Vagina (tissue), 2 donors: ENCODE measurements at places on chromosomes 5 and 9.

DNA sequence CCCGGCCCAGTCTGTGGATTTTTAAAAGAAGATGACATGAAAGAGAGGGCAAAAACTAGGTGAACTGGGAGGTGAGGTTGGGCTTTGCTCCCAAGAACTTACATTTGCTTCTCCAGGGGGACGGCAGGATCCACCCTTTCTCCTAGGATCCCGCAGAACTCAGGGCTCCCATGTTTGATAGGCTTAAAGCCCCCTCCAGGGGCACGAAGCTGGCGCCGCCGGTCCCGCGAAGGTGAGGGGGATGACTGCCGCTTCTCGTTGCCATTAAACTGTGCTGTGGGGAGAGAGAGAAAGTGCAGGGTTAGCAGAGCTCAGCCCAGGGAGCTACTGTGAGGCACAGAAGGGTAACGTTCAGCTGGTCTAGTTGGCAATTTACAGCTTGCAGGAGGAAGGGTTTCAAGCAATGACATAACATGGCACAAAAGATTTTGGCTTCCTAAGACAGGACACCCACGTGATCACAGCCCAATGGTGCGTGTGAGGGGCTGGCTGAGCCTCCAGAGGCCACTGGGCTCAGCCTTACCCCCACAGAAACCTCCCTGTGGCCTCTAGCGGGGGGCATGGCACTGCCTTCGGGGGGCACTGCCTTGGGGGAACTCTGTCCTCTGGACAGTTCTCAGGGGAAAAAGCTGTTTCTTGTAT, 52.0 kb upstream of the SLC25A51 start:
- H3K27ac ChIP-seq: no peak overlapping the region
- H3K4me1 ChIP-seq: peaks cover 15% of the 10 kb centered on the region
- no peak overlapping the region for H3K4me3 ChIP-seq
- no peaks in the 10 kb centered on the region for H3K36me3 ChIP-seq
- H3K27me3 ChIP-seq: no peaks in the 10 kb centered on the region

- no peaks in the 10 kb centered on the region for H3K27me3 ChIP-seq
- H3K4me1 ChIP-seq: peaks cover 18% of the 10 kb centered on the region
- no peak overlapping the region for H3K27ac ChIP-seq
- no peak overlapping the region for H3K4me3 ChIP-seq
- DNase-seq: no peak
- no peaks in the 10 kb centered on the region for H3K36me3 ChIP-seq
These were observed 3.8 kb upstream of the NACC2 start for GRCh38 chr9:136098844-136099243.

GRCh38 chr5:52856564-52856963, 68.8 kb downstream of the ITGA1 start:
- no peak for DNase-seq
- H3K27ac ChIP-seq: no peak overlapping the region
- no peak overlapping the region for H3K4me3 ChIP-seq
- H3K36me3 ChIP-seq: no peaks in the 10 kb centered on the region
- H3K4me1 ChIP-seq: peaks cover 10% of the 10 kb centered on the region

DNA sequence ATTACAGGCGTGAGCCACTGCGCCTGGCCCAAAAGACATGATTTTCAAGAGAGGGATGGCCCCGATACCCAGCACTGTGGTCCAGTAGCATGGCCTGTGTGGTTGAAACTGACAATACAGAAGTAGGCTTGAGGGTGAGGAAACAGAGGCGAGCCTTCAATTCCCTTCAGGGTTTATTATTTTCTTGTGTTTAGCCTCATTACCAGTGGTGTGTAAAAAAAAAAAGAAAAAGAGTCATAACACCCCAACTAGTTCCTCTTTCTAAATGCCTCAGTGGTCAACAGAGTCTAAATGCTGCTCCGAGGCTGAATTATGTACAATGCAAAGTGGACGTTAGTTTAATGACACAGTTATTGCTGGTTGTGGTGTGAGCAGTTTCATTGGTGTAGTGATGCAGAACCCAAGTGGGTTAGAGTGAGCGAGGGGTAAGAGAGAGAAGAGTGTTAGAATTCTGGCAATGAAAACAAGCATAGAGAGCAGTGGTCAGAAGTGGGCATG, 58.8 kb downstream of the SNX30 start:
- H3K4me3 ChIP-seq: no peak overlapping the region
- no peaks in the 10 kb centered on the region for H3K27me3 ChIP-seq
- no peak for DNase-seq
- H3K27ac ChIP-seq: no peak overlapping the region
- H3K36me3 ChIP-seq: no peaks in the 10 kb centered on the region

DNA sequence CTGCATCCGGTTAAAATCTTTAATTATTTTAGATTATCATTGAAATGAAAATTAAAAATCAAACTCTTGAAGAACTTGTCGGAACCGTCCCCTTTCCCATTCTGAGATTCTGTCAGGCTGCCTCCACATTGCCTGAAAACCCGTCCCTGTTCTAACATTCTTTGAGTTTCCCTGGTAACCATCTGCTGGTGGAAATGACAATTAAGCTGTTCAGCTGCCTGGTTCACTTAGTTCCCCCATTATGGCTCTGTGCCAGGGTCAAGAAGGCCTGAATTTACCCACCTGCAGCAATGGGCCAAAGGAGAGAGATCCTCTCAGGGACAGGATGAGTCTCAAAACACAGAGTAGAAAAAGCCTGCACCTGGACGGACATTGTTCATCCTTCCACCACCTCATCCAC, 11.8 kb upstream of the TCOF1 start:
- H3K36me3 ChIP-seq: no peaks in the 10 kb centered on the region
- H3K4me1 ChIP-seq: no peaks in the 10 kb centered on the region
- H3K27ac ChIP-seq: no peak overlapping the region
- no peaks in the 10 kb centered on the region for H3K27me3 ChIP-seq
- no peak for DNase-seq

GRCh38 chr5:15252331-15252730, 247.6 kb upstream of the FBXL7 start:
- H3K36me3 ChIP-seq: no peaks in the 10 kb centered on the region
- no peak overlapping the region for H3K4me3 ChIP-seq
- H3K27me3 ChIP-seq: no peaks in the 10 kb centered on the region

DNA sequence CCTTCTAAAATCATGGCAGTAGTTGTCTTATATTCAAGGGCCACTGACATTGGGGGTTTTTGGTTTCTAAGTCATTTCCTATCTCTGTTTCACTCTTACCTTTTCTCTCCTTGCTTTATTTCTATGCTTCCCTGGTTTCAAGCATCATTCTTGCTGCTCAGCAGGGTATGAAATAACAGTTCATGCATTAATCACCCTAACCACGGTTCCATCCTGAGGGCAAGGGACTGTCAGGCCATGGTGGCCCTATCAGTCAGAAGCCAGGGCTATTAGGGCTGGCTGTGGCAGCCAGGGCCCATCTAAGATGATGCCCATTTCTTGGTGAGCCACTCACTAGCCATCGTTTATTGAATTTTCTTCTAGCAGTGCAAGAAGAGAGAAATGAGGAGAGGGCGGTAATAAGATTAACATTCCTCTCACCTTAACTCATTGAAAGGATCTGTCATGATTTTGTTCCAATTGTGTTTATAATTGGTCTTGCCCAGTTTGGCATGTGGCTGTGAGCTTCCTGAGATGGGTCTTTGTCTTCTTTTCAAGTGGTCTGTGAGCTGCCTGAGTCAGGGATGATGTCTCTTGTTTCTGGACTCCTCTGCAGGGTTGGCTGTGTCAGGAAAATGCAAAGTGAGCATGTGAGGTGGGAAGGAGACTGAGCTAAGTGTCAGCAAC, 45.2 kb downstream of the CYSTM1 start:
- H3K36me3 ChIP-seq: no peaks in the 10 kb centered on the region
- no peaks in the 10 kb centered on the region for H3K27me3 ChIP-seq
- H3K4me3 ChIP-seq: no peak overlapping the region
- DNase-seq: no peak
- H3K4me1 ChIP-seq: peaks cover 7% of the 10 kb centered on the region
- no peak overlapping the region for H3K27ac ChIP-seq

DNA sequence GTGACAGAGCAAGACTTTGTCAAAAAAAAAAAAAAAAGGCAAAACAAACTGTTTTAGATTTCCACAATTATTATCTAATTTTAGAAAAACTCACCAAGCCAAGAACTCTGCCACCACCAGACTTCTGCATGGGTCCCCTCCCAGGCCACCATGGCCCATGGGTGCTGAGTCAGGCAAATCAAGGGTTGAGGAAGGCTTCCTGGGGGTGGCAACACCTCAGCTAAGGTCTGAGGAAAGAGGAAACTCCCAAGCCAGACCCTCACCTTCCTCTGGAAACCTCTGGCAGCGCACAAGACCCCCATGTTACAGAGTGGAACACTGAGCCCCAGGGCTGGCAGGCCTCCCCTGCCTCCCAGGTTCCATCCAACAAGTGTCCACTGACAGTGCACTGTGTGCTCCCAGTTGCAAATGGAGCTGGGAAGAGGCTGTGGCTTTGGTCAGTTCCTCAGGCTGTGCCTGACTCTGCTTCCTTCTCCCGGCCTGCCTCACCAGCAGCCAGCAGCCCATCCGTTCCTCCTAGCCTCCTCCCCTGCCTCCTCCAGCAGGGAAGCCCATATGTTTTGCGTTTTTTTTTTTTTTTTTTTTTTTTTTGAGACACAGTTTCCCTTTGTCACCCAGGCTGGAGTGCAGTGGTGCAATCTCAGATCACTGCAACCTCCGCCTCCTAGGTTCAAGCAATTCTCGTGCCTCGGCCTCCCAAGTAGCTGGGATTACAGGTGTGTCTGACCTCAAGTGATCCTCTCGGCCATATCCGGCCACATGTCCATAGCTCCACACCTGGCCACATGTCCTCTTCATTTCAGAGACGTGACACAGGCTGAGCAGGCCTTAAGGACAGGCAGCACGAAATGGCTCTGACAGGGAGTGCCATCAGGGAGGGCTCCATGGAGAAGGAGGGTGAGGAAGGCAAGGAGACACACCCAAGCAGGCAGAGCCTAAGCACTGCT, 3.5 kb upstream of the SUSD3 start:
- no peak overlapping the region for H3K4me3 ChIP-seq
- H3K27ac ChIP-seq: no peak overlapping the region
- H3K36me3 ChIP-seq: no peaks in the 10 kb centered on the region

GRCh38 chr9:3951161-3951665, 348.7 kb downstream of the GLIS3 start:
- H3K4me1 ChIP-seq: peaks cover 38% of the 10 kb centered on the region
- no peaks in the 10 kb centered on the region for H3K27me3 ChIP-seq
- H3K36me3 ChIP-seq: no peaks in the 10 kb centered on the region
- no peak overlapping the region for H3K4me3 ChIP-seq

GRCh38 chr9:136191099-136191959, 13.6 kb downstream of the LHX3 start:
- no peak overlapping the region for H3K4me3 ChIP-seq
- H3K27ac ChIP-seq: no peak overlapping the region
- no peaks in the 10 kb centered on the region for H3K36me3 ChIP-seq
- peaks cover 8% of the 10 kb centered on the region for H3K4me1 ChIP-seq
- peaks cover 19% of the 10 kb centered on the region for H3K27me3 ChIP-seq

GRCh38 chr5:178434851-178435250, 155.3 kb downstream of the COL23A1 start:
- DNase-seq: peak; percentile 58
- H3K36me3 ChIP-seq: no peaks in the 10 kb centered on the region
- H3K4me1 ChIP-seq: peaks cover 7% of the 10 kb centered on the region
- no peaks in the 10 kb centered on the region for H3K27me3 ChIP-seq

DNA sequence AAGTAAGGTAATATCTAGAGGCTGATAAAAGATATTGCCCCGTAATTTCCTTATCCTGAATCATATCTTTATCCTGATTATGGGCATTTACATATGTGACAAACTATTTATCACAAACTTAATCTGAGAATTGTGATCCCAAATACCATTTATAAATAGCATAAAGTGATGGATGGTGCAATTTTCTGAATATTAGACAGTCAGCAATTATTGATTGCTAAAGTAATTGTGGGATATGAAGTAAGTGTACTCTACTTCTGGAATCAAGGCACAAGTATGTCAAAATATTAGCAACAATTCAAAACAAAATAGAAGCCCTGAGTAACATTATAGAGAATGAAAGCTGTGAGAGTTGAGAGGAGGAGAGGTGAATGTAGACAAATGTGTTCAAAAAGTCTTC, 361.9 kb upstream of the CDH6 start:
- H3K27me3 ChIP-seq: no peaks in the 10 kb centered on the region
- no peak overlapping the region for H3K27ac ChIP-seq
- DNase-seq: no peak
- no peak overlapping the region for H3K4me3 ChIP-seq
- H3K36me3 ChIP-seq: no peaks in the 10 kb centered on the region

DNA sequence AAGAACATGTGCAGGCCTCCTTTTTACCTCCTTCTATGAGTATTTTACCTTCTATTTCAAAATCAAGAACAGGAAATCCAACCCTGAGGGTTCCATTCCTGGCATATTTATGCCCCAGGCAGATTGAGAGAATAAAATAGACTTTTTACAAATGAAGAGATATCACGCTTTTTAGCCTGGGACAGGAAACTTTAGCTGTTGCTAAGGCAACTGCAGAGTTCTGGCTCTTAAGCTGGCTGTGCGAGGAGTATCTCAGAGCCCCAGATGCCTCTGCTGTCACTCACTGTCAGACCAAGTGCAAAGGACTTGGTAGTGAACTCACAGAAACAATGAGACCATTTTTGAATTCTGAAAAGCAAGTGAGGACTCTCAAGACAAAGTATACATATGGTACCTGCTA, 69.5 kb upstream of the HSPB3 start:
- H3K27me3 ChIP-seq: no peaks in the 10 kb centered on the region
- peaks cover 7% of the 10 kb centered on the region for H3K4me1 ChIP-seq
- H3K36me3 ChIP-seq: no peaks in the 10 kb centered on the region
- DNase-seq: no peak

- no peak overlapping the region for H3K27ac ChIP-seq
- H3K36me3 ChIP-seq: no peaks in the 10 kb centered on the region
- no peak overlapping the region for H3K4me3 ChIP-seq
- no peak for DNase-seq
These were observed 5.9 kb downstream of the MED22 start for GRCh38 chr9:133342069-133342406.

- no peak overlapping the region for H3K4me3 ChIP-seq
- no peak for DNase-seq
- no peaks in the 10 kb centered on the region for H3K27me3 ChIP-seq
- H3K4me1 ChIP-seq: peaks cover 19% of the 10 kb centered on the region
These were observed 122.3 kb downstream of the VAV2 start for GRCh38 chr9:133869674-133870405.

DNA sequence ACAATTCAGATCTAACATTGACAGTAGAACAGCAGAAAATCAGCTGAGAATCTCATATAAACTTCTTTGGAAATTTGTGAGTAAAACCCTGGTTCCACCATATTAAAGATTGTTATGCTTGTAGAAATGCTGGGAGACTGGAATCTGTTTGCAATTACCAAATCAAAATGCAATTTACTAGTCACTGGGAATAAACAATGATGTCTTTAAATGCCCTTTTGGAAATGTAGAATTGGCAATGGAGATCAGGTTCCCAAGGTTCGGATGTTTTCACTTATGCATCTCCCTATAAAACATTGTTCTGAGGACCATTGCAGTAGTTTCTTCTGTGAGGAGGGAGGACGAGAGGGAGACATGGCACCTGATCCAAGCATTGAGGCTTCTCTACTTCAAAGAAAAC, 384.4 kb downstream of the TMEM167A start:
- DNase-seq: no peak
- no peak overlapping the region for H3K4me3 ChIP-seq
- H3K27me3 ChIP-seq: no peaks in the 10 kb centered on the region
- no peaks in the 10 kb centered on the region for H3K36me3 ChIP-seq

- peaks cover 23% of the 10 kb centered on the region for H3K4me1 ChIP-seq
- no peaks in the 10 kb centered on the region for H3K36me3 ChIP-seq
- no peak overlapping the region for H3K27ac ChIP-seq
- H3K4me3 ChIP-seq: no peak overlapping the region
- no peaks in the 10 kb centered on the region for H3K27me3 ChIP-seq
- DNase-seq: no peak
These were observed 3.6 kb upstream of the SNAPC4 start for GRCh38 chr9:136403538-136403914.

- no peaks in the 10 kb centered on the region for H3K36me3 ChIP-seq
- no peaks in the 10 kb centered on the region for H3K27me3 ChIP-seq
- no peaks in the 10 kb centered on the region for H3K4me1 ChIP-seq
- H3K4me3 ChIP-seq: no peak overlapping the region
- H3K27ac ChIP-seq: no peak overlapping the region
- no peak for DNase-seq
These were observed 248.9 kb downstream of the PIK3R1 start for GRCh38 chr5:68464424-68464823.
